Left renal cortex interstitium (tissue), 4 donors: ENCODE measurements at places on chromosomes 6 and 20.

GRCh38 chr20:31707994-31708735, 14.5 kb downstream of the BCL2L1 start:
- no peak for DNase-seq

DNA sequence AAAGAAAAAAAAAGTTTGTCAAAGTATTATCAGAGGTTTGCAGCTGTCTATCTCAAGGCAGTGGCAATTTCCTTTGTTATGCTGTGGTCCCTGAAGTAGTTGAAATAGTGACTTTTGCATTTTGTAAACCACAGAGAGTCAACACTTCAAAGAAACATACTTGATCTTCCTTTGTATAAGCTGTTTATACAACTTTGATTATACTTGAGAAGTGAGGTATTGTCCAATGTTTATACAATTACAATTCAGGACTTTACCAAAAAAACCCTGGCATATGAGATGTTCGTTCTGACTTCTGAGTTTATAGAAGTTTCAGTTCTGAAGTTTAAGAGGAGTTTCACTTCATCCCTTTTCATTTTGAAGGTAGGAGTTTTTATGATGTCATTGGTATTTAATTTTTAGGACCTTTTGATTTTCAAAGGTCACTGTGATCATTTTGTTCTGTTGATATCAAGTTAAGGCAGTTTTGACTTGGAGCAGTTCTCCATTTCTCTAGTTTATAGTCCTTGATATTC, 4.0 kb downstream of the STK4 start:
- no peak for DNase-seq

- DNase-seq: no peak
These were observed 20.1 kb upstream of the MTCL3 start for GRCh38 chr6:127539272-127539671.

- no peak for DNase-seq
These were observed 89.7 kb downstream of the NDUFAF5 start for GRCh38 chr20:13874394-13875157.

- no peak for DNase-seq
These were observed 398.0 kb upstream of the PLCB4 start for GRCh38 chr20:8670893-8671215.

- no peak for DNase-seq
These were observed 112.5 kb downstream of the GMDS start for GRCh38 chr6:2132916-2133315.

DNA sequence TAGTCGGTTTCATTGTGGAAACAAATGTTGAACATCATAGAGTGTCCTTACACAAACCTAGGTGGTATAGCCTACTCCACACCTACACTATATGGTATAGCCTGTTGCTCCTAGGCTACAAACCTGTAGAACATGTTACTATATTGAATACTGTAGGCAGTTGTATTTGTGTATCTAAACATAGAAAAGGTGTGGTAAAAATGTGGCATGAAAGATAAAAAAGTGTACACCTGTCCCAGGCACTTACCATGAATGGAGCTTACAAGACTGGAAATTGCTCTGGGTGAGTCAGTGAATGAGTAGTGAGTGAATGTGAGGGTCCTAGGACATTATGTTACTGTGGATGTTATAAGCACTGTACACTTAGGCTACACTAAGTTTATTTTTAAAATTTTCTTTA, 103.0 kb downstream of the ZFAND3 start:
- DNase-seq: no peak

DNA sequence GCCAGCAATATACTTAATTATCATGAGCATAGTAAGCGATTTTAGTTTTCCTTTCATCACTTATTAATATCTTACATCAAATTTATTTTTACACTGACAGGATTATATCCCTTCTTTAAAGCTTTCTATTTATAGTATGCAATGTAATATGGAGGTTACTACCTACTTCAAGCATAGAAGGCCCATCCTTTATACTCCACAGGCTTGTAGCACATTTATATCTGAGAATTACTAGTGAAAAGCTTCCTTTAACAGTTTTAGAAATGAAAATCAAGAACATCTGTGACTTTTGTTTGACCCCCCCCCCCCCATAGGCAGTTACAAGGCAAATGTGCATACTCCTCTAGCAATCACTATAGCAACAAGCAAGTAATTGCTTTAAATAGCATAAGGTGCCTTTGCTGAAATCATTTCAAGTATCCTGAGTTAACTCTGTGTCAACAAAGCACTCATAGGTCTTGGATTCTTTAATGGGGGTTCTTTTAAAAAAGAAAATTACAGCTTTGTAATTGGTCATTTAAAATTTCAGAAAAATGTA, 917.7 kb downstream of the PHF3 start:
- no peak for DNase-seq

DNA sequence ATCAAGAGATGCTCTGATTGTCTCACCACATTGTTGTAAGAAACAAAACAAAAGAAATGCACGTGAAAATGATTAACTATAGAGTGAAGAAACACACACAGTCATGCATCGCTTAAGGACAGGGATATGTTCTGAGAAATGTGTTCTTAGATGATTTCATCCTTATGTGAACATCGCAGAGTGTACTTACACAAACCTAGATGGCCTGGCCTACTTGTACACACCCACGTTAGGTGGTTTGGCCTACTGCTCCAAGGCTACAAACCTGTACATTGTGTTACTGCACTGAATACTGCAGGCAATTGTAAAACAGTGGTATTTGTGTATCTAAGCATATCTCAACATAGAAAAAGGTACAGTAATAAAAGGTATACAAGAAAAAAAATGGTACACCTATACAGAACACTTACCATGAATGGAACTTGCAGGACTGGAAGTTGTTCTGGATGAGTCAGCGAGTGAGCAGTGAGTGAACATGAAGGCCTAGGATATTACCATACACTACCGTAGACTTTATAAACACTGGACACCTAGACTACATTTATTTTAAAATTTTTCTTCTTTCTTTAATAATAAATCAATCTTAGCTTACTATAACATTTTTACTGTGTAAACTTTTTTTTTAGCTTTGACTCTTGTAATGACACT, 48.6 kb downstream of the FKBP5 start:
- no peak for DNase-seq

GRCh38 chr6:136035378-136036070, 184.0 kb downstream of the PDE7B start:
- DNase-seq: no peak

DNA sequence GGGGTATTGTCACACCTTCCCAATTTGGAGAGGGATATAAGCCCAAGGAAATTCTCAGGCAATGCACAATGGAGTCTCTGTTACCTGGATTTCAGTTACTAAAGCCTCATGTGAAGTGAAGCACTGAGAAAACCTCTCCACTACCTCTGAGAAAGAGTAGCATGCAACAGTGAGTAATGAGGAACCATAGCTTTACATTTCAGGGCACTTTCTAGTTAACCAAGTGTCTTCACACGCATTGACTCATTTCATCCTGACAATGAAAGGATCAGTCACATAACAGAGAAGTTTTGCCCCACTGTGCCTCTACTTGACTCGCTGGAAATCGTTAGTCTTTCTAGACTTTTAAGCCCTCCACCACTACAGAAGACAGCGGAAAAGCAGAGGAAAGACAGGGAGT, 86.2 kb upstream of the ARID1B start:
- no peak for DNase-seq

DNA sequence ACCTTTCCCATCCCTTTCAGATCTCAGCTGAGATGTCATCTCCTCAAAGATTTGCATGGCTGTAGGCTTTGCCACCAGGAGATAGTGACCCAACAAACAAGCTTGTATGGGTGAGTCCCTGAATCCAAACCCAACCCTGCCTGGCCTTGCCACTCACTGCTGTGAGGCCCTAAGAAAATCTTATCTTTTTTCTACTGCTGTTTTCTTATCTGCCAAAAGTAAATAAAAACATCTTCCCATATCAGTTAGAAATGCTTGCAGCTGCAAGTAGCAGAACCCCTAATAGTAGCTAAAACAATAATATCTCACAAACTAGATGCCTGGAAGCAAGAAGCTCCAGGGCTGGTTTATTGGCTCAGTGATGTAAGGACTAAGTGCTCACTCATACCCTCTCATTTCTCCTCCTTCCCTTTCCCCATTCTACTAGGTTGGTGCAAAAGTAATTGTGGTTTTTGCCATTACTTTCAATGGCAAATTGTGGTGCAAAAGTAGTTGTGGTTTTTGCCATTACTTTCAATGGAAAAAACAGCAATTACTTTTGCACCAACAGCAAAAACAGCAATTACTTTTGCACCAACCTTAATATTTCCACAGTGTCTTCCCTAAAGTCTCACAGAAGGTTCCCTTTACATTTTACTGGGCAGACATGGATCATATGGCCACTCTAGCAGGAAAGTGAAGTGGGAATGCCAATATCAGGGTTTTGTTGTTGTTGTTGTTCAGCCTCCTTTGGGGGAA, 56.7 kb upstream of the PSMF1 start:
- no peak for DNase-seq

DNA sequence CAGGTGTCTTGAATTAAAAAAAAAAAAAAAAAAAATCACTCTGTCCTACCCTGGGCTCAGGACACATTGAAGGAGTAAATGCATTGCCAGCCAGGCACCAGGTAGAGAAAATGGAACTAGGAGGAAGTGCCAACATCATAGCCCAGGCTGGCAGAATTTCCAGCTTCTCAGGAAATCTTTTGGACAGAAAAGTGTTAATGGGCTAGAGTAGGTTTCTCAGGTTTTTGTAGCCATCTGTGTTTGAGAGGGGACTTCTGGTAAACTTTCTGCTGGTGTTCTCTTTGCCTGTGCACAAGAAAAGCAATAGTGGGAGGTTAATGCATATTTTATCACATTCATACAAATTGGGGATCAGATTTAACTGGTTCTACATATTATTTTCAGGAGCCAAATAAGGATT, 678.3 kb upstream of the NRSN1 start:
- no peak for DNase-seq

- DNase-seq: no peak
These were observed 474.0 kb downstream of the TFAP2B start for GRCh38 chr6:51292659-51293058.

- no peak for DNase-seq
These were observed 23.4 kb downstream of the KCNS1 start for GRCh38 chr20:45077559-45077958.

- no peak for DNase-seq
These were observed 534.3 kb upstream of the NRSN1 start for GRCh38 chr6:23591761-23592160.

DNA sequence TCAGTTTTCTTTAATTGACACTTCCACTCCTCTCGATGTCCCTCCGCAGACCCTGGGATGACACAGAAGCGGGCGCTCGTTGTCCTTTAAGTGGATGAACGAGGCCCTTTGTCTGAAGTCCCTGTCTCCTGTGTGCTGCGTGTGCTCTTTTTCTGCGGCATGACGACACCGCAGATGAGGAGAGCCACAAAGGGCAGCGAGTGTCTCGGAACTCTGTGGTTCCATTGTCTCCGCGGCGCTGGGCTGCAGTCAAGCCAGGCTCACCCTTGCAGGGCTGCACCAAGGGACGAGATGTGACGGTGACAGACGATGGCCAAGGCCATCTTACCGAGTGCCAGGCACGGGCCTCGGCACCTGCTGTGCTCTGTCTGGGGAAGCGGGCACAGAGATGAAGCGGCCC, 10.6 kb downstream of the PRR18 start:
- DNase-seq: no peak

DNA sequence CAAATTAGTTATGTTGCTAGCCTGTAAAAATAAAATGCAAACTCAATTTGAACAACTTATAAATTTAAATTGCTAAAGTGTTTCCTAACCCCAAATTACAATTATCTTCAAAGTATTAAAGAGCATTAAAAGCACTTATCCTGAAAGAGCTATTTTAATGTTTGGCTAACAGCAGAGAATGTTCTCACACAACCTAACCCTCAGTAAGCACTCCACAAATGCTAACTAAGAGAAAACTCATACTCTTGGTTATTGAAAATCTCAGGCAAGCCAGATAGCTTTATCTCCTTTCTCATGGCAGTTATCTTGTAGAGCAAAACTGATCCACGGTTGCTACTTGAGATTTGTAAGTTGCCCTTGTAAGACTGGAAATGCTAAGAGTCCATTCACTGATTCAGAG, 30.5 kb upstream of the ADGRF1 start:
- DNase-seq: no peak

DNA sequence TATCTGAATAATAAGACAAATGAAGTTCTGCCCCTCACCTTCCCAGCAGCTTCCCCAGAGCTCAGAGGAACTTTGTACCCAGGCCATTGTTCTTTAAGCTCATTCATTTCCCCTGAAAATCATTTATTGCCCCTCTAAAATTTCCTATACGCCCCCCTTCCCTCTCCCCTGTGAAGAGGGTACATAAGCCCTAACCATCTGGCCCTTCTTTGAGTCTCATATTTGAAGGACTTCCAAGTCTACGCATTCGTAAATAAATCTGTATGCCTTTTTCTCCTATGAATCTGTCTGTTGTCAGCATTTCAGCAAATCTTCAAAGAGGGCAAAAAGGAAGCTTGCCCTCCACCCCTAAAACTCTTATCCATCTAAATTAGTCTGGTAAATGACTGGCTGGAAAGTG, 73.1 kb upstream of the DST start:
- DNase-seq: no peak

DNA sequence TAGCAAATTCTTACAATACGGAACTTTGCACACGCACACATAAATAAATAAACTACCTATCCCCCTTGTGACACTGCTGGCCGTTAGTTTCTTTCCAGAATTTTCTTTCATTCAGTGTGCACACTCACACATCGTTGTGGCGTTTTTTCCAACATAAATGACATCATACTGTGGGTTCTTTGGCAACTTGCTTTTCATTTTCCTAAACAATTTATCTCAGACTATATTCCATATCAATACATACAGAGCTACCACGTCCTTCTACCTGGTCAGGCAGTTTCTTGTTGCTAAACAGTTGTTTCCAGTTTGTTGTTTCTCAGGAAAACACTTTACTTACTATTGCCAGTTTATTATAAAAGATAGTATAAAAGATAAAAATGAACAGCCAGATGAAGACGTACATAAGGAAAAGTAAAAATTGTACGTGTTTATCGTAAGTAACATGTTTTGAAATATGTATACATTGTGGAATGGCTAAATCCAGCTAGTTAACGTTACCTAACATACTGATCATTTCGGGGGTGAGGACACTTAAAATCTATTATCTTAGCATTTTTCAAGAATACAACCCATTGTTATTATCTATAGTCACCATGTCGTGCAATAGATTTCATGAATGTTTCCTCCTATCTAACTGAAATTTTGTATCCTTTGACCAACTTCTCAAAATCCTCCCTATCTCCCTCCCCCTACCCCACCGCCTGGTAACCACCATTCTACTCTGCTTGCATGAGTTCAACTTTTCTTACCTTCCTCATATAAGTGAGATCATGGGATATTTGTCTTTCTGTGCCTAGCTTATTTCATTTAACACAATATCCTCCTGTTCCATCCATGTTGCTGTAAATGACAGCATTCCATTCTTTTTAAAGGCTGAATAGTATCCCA, 1.2 kb upstream of the TP53RK start:
- DNase-seq: no peak
